DMS79 treated with DMSO at 0.1 percent for 48 hours (cell line): ENCODE measurements at places on chromosomes 1 and 21.

- DNase-seq, result no peak
Observed at GRCh38 chr1:166903232-166903631, 27.2 kb upstream of the TADA1 start.

DNA sequence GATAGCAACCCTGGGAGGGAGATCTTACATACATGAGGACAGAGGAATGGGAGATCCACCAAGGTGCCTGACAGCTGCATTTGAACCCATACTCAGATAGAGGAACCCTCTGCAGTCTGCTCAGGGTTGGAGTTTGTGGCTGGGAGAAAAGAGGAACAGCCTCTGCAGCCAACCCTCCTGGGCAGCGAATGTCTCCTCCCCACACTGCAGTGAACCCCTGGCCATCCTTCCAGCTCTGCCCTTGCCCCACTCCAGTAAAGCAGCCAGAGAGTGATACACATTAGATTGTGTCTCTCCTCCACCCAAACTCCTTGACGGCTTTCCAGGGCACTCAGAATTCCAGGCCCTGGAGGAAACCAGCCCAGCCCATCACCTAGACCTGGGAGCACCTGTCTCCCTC is 137.7 kb downstream of the RUNX1 start:
- no peak for DNase-seq

DNA sequence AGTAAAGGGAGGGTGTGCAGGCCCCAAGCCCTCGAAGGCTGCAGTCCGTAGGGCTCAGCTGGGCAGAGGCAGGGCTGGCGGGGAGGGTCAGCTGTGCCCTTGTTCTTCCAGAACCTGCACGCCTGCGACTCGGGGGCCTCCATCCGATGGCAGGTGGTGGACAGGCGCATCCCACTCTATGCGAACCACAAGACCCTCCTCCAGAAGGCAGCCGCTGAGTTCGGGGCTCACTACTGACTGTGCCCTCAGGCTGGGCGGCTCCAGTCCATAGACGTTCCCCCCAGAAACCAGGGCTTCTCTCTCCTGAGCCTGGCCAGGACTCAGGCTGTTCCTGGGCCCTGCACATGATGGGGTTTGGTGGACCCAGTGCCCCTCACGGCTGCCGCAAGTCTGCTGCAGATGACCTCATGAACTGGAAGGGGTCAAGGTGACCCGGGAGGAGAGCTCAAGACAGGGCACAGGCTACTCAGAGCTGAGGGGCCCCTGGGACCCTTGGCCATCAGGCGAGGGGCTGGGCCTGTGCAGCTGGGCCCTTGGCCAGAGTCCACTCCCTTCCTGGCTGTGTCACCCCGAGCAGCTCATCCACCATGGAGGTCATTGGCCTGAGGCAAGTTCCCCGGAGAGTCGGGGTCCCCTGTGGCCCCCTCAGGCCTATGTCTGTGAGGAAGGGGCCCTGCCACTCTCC is 13.6 kb upstream of the LRRC3 start:
- DNase-seq, result no peak

DNA sequence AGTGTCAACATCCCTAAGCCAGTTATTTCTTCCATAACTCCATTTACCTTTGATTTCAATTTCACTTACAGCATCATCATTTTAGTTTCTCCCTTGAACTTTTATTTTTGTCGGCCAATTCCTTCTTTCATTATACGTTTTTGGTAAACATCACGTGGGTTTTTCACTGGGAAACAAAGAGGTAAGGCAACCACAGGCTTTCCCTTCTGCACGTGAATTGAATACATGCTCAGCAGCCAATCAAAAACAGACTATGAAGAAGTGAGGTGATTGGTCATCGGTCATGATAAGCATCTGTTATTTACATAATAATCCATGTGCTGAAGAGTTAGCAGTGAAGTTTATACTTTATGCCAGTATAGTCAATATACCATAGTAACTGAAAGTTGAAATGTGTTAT is 98.7 kb downstream of the NCAM2 start:
- DNase-seq, result no peak

GRCh38 chr1:36384542-36385409 is 948 bp downstream of the STK40 start:
- peak; percentile 70 for DNase-seq

GRCh38 chr21:39918558-39918957 is 51.3 kb downstream of the PCP4 start:
- DNase-seq, result no peak

- no peak for DNase-seq
Observed at GRCh38 chr1:228286505-228287417, 78.9 kb downstream of the OBSCN start.

DNA sequence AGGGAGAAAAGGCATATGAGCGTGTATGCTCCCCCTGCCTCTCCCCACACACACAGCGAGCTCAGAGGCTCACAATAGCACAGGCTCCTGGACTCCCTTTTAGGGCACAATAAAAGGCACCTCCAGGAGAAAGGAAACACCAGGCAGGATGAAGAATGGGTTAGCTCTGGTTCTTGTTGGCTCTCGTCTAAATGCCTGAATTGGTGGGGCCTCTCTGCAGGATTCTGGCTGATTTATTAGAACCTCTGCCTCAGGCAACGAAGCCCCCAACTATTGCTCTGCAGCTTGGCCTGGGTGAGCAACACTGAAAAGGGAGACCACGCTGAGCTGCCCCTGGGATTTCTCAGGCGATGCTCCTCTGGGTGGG is 590.9 kb upstream of the PLXNA2 start:
- DNase-seq, result peak; percentile 67

- DNase-seq, result no peak
Observed at GRCh38 chr1:70327306-70328076, 27.0 kb downstream of the ANKRD13C start.

DNA sequence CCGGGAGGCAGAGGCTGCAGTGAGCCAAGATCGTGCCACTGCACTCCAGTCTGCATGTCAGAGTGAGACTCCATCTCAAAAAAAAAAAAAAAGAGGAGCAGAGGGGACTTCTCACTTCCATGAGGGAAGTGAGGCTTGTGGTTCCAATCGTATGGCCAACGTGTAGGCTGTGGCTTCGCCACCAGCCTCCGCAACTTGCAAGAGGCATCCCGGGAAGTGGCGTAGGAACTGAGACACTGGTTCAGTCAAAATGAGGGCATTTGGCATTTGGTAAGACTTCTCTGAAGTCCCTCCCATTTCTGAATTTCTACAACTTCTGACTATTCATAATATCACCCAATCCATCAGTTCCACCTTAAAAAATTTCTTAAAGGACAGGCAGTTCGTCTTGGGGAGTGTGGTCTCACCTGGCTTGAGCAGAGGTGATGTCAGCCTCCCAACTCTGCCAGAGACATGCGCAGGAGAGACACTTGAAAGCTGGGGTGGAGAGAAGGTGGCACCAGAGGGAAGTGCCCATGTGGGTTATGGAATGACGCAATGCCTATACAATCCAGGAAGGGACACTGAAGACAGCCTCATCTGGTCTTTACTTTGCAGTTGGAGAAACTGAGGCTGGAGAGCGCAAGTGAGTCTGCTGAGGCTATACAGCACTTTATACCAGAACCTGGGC is 17.2 kb downstream of the KAZN start:
- no peak for DNase-seq

- peak; percentile 76 for DNase-seq
Observed at GRCh38 chr1:119712342-119713038, 756 bp downstream of the PHGDH start.

- no peak for DNase-seq
Observed at GRCh38 chr1:5477716-5478115, 514.5 kb downstream of the NPHP4 start.

- DNase-seq, result peak; percentile 59
Observed at GRCh38 chr1:9291914-9292360, 757 bp upstream of the SPSB1 start.

DNA sequence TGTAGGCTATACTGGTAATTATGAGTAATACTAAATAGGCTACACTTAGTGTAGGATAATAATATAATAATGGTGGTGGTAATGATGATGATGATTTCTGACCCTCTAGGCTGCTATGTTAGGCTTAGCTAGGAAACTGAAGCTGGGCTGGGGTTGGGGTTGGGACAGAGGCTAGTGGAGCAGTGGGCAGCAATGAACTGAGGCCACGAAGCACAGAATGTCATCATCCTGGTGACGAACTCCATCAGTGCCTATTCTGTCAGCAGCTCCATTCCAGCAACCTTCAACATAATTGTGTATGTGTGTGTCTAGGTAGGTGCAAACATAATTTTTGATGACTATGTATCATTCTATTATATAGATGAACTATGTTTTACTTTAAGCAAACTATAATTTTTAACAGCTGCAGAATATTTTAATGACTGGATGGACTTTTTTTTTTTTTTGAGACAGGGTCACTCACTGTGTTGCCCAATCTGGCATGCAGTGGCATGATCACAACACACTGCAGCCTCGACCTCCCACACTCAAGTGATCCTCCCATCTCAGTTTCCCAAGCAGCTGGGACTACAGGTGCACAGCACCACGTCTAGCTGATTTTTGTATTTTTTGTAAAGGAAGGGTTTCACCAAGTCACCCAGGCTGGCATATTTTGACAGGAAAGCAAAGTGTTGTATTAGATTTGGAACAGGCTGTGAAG is 12.9 kb upstream of the CLIC4 start:
- no peak for DNase-seq

- DNase-seq, result no peak
Observed at GRCh38 chr1:22253012-22253790, 110.3 kb upstream of the WNT4 start.

GRCh38 chr1:93612510-93612909 is 69.1 kb downstream of the BCAR3 start:
- DNase-seq, result no peak

- no peak for DNase-seq
Observed at GRCh38 chr1:86052948-86053698, 103.4 kb downstream of the COL24A1 start.

DNA sequence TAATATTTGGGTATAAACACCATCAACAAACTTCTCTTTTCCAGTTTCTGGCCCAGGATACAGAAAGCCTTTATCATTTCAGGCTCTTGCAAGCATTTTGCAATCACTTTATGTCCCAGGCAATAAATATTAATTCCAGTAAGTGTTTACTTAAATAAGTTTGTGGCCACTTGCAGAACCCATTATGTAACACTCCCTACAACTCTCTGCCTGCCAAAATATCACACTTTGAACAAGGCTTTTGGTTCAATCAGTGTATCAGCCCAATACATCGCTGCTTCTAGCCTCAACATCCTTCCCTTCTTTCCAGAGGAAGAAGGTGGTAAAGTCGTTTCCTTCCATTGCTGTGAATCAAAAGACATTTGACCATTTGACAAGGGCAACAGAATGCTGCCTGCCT is 203.0 kb upstream of the USP25 start:
- DNase-seq, result no peak

- no peak for DNase-seq
Observed at GRCh38 chr1:101264697-101265096, 27.9 kb downstream of the S1PR1 start.

GRCh38 chr1:46152016-46152415 is 19.6 kb upstream of the PIK3R3 start:
- no peak for DNase-seq

DNA sequence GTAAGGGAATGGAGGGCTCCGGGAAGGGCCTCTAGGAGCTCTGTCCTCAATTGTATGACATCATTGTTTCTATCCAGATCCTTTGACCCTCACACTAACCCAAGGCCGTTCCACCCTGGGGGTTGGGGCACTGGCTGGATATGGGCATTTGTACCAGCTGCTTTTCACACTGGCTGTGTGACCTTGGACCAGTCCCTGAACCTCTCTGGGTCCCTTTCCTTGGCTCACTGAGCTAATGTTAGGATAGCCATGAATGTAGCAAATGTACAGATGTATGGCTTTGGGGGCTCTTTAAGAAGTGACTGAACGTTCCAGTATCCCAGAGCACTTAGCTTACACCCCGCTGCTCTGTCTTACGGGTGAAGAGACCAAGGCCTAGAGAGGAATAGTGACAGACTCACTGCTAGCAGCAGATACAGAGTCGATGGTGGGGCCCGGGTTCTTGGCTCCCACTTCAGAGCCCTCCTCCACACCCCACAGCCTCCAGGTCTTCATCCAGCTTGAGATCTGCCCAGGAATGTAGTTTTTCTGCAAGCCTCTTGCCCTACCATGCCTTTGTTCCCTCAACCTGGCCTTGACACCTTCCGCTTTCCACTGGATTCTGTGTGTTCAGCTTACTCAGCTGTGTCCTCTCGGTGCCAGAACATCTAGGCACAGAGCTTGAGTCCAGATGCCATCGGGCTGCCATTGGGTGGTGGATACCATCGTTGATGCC is 14.6 kb upstream of the UBL4B start:
- DNase-seq, result no peak

DNA sequence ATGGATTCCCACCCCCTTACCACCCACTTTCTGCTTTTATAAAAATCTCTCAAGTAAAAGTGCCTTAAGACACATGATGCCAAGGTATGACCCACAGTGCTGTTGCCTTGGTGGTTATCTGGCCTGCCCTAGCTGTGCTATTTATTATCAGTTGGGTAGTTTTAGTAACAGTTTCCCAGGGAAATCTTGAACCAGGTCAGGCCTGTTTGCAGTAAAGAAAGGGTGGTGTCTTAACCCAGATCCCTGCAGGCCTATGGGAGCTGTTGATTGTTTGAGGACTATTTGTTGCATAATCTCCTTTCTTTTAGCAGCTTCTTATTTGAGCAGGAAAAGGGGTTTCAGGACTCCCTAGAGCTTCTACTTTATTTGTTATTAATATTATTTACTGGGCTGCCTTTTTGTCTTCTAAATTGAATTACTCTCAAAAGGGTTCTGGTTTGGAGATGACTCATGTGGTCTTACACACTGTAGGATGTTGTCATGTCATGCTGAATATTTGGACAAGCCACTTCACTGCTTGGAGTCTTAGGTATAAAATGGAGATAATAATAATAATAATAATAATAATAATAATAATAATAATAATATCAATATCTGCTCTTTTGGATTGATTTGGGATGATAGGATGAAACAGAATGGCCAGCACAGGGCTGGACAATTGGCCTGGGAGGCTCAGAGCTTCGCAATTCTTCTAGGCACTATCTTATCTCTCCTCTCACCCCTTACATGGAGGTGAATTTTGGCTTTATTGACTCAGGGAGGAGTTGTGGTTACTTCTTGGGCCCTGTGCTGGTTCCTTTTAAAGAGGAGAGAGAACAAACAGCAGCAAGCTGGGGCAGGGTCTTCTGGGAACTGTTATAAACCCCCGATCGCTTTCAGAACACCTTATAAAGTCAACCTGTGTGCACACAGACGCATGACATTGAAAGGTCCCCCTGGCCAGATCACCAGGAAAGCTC is 252.1 kb downstream of the PRDM2 start:
- DNase-seq, result no peak

- DNase-seq, result no peak
Observed at GRCh38 chr1:12229386-12229834, 420 bp upstream of the VPS13D start.

GRCh38 chr1:14339288-14339687 is 259.2 kb upstream of the KAZN start:
- DNase-seq, result no peak

DNA sequence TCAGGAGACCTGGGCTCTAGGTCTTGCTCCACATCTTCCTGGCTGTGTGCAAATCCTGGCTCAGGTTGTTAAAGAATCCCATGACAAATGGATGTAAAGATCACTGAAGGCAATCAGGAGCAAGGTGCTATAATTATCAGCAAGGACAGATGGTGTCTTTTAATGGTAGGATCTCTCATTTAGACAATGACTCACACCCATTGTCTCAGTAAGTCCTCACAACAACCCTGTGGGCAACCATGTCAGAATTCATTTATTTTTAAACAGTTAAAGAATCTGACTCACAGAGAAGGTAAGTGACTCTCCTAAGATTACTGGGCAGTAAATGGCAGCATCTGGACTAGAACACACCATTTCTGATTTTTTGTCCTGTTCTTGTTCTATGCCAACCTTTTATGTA is 32.8 kb downstream of the RNASEL start:
- no peak for DNase-seq
